ENCODE measurements at places on chromosomes 6 and 20.

GRCh38 chr6:20919677-20920385 lies 385.6 kb downstream of the CDKAL1 start:
- DNase-seq, result peak; percentile 18

- DNase-seq, result no peak
Observed at GRCh38 chr20:40815156-40816038, 126.4 kb upstream of the MAFB start.

DNA sequence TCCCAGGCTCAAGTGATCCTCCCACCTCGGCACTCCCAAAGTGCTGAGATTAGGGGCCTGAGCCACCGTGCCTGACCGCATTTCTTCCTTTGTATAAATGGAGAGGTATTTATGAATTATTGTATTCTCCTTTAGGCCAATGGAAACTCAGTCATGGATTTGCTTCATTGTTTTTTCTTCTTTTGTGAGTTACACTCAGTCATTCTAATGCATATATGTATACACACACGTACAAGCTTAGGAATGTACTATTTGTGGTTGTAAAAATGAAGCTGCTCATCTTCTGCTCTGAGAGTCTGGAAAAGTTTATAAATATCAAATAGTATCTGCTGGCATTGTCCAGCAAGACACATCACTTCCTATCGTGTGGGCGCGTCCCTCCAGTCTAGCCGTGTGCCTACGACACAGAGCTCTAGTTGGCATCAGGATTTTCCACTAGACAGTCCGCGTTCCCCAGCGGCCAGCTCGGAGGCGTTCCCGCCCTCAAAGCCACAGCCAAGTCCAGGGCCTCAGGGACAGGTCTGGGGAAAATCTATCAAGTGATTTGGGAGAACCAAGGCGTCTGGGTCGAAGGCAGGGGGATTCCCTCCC lies 215.2 kb downstream of the NFATC2 start:
- DNase-seq, result no peak

GRCh38 chr20:60219984-60220562 lies 261.9 kb downstream of the CDH26 start:
- DNase-seq, result no peak

- no peak for DNase-seq
Observed at GRCh38 chr6:96542702-96543101, 20.2 kb upstream of the FHL5 start.

DNA sequence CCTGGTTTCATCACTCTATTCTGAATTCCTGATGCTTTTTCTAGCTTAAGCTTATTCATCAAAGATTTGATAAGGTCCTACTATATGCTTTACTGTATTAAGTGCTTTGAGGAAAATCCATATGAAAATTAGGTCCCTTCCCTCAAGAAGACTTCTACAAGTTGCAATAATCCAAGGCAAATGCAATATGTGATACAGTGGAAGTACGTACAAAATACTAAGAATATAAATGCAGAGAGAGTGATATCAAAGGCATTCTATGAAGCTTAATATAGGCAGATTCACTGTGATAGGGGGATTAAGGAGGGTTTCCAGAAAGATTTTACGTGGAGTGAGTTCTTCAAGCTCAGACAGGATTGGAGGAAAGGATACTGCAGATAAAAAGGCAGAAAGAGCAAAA lies 142.1 kb downstream of the C6orf118 start:
- no peak for DNase-seq

- DNase-seq, result no peak
Observed at GRCh38 chr6:17493286-17493685, 99.9 kb downstream of the CAP2 start.

DNA sequence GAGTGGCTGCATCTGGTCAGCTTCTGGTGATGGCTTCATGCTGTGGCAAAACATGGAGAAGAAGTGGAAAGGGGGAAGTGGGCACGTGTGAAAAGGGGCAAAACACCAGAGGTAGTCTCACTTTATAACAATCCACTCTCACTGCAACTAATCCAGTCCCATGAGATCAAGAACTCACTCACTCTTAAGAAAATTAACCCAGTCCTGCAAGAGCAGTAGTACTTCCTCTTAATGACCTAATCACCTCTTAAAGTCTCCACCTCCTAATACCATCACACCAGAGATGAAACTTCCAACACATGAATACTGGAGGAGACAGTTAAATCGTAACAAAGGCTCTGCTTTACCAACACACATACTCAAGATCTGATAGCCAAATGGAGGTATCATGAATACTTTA lies 152.6 kb downstream of the THEMIS start:
- no peak for DNase-seq

GRCh38 chr6:113920663-113921267 lies 50.2 kb downstream of the HDAC2 start:
- no peak for DNase-seq

DNA sequence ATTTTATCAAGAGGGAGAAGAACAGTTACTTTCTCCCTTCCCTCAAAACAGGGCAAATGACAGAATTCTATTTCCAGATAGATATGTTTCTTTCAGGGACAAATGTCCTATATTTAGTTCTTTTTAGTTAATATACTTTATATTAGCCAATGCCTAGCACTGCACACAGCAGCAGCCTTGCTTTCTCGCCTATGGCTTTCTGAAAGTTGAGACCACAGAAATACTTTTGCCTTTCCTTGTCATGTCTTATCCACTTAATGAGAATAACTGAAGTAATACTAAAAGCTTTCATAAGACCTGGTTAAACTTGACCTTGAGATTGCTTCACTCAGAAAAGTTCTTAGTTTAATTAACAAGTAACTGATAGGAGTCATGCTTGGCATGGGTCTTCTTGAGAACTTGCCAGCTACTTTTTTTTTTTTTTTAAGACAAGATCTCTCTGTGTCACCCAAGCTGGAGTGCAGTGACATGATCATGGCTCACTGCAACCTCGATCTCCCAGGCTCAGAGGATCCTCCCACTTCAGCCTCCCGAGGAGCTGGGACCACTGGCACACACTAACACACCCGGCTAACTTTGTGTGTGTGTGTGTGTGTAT lies 159.3 kb downstream of the CDKAL1 start:
- DNase-seq, result no peak

- no peak for DNase-seq
Observed at GRCh38 chr20:63407928-63408683, 47.0 kb upstream of the CHRNA4 start.

DNA sequence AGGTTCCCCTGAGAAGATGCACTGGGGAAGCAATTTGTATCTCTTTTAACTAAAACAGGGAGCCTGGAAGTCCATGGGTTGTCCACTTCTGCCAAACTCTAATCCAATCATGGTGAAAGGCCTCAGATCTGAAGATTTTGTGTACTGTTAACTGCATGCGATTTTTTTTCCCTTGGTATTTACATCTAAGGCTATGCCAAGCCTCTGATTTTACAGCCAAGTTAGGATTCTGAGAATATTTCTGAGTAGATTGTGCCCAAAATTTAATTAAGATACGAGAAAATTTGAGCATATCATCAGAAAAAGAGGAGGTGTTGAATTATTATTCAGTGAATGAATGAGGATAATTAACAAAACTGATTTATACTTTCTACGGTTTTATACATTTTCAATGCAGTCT lies 34.0 kb downstream of the BTBD3 start:
- no peak for DNase-seq

- no peak for DNase-seq
Observed at GRCh38 chr6:6825193-6825784, 236.8 kb downstream of the LY86 start.

GRCh38 chr20:63709149-63709527 lies 1.3 kb downstream of the ZGPAT start:
- DNase-seq, result no peak

- no peak for DNase-seq
Observed at GRCh38 chr6:100209323-100210136, 215.5 kb upstream of the MCHR2 start.

- DNase-seq, result no peak
Observed at GRCh38 chr6:108168501-108169463, 3.0 kb downstream of the NR2E1 start.
